ENCODE measurements at places on chromosomes 16 and 17. TPM values are rescaled to one million over a fixed set of nuclear protein-coding genes. Genes with fewer than 3 reads are reported as not detected.

AHSP gene
- 0.39 TPM for total RNA-seq

ZNF205 gene
- total RNA-seq = 18.7 TPM

ROGDI gene
- total RNA-seq = 12.9 TPM

MAF gene
- 2.5 TPM for total RNA-seq

ZFPM1 gene
- 1.0 TPM for total RNA-seq

CXCL16 gene
- total RNA-seq = 0.24 TPM

PPL gene
- total RNA-seq = 7.2 TPM

PYY gene
- total RNA-seq = 0.13 TPM

ZFP3 gene
- total RNA-seq = 1.3 TPM

ACSM3 gene
- total RNA-seq = 2.2 TPM

KRTAP4-1 gene
- not detected for total RNA-seq

KRTAP29-1 gene
- total RNA-seq = not detected

C1QL1 gene
- total RNA-seq = 1.4 TPM

TRIM25 gene
- 25.9 TPM for total RNA-seq
